ENCODE measurements at places on chromosomes 1 and 21.

GRCh38 chr1:111973150-111973790 is 16.2 kb downstream of the KCND3 start:
- DNase-seq, result no peak

DNA sequence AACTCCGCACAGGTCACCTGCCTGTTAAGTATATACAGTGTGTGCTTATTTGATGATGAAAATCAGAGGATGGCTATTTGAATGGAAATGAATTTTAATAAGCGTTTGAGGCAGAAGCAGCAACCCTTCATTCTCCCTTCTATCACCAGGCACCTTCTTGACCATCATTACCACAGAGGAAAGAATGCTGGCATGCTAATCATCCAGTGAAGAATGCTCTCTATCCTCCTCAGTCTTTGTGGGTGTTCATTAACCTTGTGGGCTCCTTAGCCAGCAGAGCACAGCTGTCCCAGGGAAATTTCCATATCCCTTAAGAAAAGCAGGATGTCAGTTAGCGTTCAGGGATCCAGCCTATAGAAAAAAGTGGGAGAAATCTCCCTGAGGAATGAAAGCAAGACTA is 428.0 kb upstream of the CAMK1G start:
- no peak for DNase-seq

DNA sequence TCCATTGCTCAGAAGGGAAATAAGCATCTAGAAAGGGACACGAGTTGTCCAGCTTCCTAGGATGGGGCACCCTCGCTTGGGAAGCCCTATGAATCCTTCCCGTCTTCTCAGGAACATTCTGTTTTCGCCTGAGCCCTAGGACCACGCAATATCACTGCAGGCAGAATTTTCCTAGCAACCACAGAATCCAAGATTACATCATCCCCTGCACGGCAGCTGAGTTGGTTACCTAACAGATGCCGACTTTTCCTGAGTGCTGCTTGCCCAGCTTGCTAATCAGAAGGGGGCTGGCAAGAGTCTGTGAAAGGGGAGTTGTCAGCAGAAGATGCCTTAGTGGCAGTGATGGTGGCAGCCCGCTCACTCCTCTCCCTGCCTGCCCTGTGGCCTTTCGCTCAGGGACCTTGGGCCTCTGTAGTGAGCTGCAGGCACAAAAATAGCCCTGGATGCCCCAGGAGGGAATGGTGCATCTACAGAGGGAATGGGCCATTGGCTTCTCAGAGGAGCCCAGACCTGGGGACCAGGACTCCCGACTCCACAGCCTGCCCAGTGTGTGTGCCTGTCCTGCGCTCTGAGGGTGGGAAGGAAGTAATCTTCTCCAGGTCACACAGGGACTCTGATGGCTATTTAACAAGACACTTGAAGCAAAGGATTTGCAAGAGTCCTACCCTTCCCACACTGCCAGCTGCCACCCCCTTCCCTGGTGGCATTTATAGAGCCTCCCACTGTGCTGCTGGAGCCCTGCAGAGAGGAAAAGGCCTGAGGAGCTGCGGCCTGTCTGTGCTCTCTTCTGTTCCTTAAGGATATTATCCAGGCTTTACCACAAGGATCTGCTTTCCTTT is 28.9 kb upstream of the CLSTN1 start:
- no peak for DNase-seq

- DNase-seq, result no peak
Observed at GRCh38 chr1:96522927-96523326, 198.7 kb upstream of the PTBP2 start.
